ENCODE measurements at places on chromosomes 7 and 10. TPM values are rescaled to one million over a fixed set of nuclear protein-coding genes. Genes with fewer than 3 reads are reported as not detected.

Gene ADRA2A
- total RNA-seq: 7.8 TPM

Gene GIMAP7
- total RNA-seq: 43.6 TPM

Gene NODAL
- not detected for total RNA-seq

Gene MEPCE
- 47.2 TPM for total RNA-seq
